ENCODE measurements at places on chromosomes 13 and 19. TPM values are rescaled to one million over a fixed set of nuclear protein-coding genes. Genes with fewer than 3 reads are reported as not detected.

Gene KLK5
- total RNA-seq: 3.1 TPM

Gene NFIX
- 69.8 TPM for total RNA-seq

Gene FAM124A
- 8.6 TPM for total RNA-seq

DNA sequence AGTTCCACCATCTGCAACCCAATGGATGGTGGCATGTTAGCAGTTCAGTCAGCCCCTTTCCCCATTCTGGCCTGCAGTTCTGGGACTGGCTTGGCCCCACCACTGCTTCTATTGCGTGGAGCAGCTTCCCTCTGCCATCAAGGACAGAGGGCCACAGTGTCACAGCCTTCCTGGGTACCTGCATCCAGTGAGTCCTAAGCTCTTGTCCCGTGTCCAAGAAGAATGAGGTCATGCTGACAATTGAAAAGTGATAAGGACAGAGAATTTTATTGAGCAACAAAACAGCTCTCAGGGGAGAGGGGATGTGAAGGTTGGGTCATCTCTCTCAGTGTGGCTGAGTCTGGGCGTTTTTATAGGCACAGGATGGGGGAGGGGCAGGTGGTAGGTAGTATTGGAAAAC is 33.5 kb upstream of the SIN3B start:
- DNase-seq: no peak

DNA sequence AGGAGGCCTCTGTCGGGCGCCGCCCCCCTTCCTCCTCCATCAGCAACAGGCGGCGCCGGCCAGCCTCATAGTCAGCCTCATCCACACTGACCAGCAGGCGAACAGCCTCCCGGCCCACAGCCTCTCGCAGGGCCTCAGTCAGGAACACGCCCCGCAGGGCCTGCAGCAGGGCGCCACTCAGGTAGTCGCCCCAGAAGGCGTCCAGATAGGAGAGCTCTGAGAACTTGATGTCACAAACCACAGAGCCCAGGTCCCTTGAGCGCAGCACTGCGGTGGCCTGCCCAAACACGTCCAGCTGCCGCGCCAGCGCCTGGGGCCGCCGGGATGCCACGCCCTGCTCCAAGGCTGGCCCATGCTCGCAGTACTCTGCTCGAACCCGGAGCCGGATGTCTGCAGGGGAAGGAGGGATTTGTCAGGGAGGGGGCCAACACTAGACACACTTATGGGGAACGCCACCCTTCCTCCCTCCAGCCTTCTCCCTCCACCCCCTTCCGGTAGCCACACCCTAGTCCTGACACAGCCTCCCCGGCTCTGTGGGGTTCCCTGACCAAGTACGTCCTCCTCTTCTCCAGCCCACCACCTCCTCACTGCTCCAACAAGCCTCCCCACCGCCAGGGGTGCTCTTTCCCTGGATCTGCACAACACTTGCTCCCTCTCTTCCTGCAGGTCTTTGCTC is 17.9 kb downstream of the DEDD2 start:
- no peak for DNase-seq

DNA sequence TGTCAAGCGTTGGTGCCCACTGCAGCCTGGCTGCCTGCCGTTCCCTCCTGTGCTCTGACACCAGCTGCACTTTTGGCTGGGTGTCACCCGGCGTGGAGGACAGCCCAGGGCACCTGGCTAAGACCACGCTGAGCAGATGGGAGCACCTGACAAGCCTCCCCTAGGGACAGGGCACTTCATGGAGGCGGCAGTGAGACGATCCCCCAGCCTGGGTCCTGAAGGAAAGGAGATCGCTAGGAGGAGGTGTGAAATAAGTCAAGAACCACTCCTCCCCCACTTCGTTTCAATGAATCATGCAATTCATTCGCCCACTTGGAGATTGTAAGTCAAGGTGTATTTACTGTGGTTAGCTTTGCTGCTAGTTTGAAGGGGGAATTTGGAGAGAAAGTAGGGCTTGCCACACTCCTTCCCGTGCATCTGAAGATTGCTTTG is 38.8 kb downstream of the VSTM2B start:
- DNase-seq: no peak

DNA sequence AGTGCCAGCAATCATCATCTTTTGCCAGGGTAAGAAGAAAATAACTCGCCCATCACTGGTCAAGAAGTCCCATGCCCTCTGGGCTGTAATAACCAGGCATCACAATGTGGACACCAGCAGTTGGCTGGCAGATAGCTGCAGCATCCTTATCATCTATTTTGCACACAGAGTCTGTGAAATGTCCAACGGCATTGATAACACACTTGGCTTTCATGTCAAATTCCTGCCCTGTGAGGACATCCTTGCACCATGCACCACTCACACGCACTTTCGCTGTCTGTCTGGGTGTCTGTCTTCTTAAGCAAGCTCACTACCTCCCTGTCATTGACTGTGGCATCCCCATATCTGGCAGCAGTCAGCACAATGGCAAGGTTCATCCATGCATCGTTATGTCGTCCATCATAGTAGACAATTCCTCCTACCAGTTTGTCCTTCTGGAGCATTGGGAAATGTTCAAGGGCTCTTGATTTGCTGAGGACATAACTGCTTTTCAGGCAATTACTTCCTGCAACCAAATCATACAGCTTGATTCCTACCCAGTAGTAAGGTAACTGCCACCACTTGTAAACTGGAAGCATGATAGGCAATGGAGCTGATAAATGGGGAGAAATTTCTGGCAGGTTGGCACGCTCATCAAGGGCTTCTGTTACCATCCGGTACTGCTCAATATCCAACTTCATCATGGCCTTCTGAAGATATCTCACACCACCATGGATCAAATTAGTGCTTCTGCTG is 6.8 kb upstream of the ZSCAN5A start:
- DNase-seq: no peak

GRCh38 chr13:102974317-102975087 is 91.7 kb downstream of the SLC10A2 start:
- DNase-seq: no peak

GRCh38 chr13:40269086-40269485 is 397.4 kb downstream of the FOXO1 start:
- DNase-seq: peak; percentile 68

DNA sequence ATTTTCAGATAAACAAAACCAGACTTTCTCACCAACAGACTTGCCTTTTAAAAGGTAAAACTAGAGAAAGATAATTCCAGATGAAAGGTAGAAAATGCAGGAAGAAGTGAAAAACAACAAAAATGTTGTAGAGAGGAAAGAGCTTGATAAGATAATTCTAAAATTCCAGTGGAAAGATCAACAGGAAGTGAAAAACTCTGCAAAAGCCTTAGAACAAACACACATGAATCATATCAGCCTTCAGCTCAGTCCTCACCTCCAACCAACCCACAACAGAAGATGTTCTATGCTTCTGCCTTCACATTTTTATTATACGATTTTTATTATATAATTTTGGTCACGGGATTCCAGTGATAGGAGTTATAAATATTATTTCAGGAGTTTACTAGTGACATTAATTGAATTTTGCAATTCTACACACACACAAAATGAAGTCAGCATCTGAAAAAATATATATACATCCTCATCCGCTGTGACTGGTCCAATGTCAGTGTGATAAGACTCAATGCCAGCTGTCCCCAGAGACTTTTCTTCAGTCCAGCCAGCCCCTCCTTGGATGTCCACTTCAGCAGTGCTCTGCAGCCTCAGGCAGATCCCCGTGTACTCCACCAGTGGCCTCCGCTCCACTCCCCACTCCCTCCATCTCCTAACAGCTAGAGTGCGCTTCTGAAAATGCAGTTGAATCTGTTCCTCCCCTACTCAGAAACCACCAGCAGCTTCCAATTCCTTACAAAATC is 57.9 kb downstream of the GADD45B start:
- no peak for DNase-seq

- no peak for DNase-seq
These were observed 33.9 kb upstream of the CEACAM8 start for GRCh38 chr19:42628411-42629140.

DNA sequence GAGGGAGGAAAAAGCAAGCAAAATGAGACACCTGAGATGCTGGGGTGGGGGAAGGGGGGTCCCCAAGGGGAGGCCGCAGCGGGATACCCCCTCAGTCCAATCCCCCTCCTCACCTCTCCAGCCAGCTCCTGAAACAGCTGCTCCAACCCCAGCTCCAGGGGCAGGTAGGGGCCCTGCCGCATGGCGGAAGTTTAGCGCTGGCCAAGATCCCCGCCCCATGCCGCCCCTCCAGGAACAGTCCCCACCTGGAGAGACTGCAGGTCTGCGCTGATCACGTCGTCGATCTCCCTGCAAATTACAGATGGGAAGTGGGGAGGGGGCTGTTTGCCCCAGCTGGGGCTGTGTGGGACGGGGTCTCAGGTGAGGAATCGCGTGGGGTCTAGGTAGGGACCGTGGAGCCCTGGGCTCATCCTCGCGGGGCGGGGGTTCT is 9.0 kb downstream of the CAPN12 start:
- no peak for DNase-seq

- DNase-seq: no peak
These were observed 76.6 kb upstream of the SOX1 start for GRCh38 chr13:111990362-111990761.

DNA sequence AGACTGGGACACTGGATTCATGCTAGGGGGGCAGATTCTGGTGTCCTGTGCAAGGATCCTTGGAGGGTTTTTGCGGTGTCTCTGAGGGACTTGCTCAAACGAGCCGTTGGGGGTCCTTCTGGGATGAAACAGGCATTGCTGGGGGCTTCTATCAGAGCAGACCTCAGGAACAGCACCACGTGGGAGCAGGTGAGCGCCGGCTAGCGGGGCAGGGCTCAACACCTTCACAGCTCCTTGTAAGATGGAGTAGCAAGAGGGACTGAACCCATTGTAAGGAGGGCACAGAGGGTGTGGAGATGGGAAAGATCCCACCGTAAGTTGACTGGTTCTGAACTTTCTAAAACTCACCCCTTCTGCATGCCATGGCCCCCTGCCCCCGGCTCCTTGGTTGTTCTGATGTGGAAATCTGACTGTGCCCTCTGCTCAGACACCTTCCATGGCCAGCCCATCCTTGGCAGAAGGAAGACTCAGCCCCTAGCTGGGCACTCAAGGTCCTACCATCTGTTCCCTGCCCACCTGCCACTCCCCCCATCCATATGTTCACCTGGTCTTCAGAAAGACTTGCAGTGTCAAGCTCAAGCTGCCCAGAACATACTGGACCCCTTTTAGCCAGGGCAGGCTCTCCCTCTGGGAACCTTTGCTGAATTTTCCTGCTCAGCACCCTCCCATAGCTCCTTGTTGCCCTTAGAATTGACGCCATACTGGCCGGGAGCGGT is 1.2 kb downstream of the SLC27A1 start:
- DNase-seq: no peak

Data from right atrium auricular region (tissue), 2 donors.